Activated effector memory CD4-positive, alpha-beta T cell treated with anti-CD3 and anti-CD28 coated beads, Interleukin-2, amount 50 U/mL, for 16 hours (primary cell): ENCODE measurements at places on chromosomes 12 and 14.

- DNase-seq: no peak
Observed at GRCh38 chr14:31702130-31702529, 140.9 kb downstream of the NUBPL start.

DNA sequence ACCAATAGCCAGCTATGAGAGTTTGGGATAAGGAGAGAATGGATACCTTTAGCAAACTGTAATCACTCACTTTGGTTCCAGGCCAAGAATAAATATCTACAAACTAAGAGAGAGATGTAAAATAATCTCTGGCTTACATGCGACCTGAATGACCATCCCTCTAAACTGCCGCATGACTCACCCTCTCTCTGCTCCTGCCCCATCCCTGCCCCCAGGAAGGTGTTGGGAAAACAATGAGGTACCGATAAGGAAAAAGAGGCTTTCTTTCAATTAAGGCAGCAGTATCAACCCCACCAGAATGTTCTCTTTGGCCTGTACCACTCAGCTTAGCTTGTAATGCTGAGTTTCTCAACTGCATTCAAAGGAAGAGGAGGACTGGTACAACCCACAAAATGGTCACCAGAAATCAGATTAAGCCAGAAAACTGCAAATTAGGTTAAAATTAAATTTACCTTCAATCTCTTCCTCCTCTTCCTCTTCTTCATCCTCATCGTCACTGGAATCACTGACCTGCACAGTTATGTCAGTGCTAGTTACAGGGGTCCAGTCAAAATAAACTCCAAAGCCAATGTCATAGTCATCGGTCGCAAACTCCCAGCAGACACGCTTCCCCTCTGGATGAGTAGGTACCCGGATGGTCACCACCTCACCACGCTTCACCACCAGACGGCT, 22.0 kb downstream of the GSTZ1 start:
- DNase-seq: no peak

DNA sequence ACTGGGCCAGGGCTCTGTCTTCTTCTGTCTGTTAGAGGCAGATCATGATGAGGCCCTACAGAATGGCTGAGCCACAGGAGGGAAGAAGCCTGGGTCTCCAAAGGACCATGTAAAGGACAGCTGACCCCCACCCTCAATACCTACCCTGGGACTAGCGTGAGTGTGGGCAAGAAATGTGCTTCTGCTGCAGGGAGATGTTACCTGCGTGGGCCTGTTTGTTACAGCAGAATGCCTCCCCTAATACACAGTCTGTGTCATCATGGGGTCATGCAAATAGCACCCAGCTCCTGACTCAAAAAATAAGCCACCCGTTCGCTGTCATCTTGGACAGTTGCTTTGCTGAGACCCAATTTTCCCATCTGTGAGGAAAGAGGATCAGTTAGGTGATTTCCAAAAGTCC, 90.6 kb downstream of the CALM1 start:
- DNase-seq: no peak

DNA sequence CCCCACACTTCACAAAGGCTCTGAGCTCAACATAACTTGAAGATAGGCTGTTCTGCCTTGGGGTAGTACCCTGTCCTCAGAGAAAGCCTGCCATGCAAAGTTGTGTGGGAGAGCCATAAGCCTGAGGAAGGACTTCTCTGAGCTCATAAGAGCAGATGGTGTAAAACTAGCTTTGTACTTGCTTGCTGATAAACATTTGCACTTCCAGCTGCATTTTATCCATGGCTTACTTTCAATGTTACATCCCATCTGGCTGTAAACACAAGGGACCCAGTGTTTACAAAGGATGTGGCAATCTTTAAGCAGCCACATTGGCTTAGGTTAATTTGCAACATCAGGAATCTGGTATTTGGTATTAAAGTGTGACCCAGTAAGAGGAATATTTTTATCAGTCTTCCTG, 258.1 kb downstream of the IPO8 start:
- no peak for DNase-seq

DNA sequence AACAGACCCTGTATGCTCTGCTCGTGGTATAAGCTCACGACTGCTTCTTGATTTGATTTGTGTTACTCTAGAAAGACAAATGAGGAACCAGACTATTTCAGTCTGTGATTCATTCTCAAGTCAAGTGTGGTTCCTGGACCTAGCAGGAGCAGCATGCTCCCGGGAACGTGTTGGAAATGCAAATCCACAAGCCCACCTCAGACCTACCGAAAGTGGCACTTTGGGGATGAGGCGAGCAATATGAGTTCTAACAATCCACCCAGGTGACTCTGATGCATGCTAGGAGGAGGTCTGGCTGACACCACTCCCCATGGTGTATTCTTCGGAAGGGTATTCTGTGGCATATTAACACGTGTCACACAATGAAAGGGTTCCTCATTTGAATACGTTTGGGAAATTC, 59.5 kb upstream of the TMX1 start:
- DNase-seq: no peak

GRCh38 chr14:105581551-105582341, 55.4 kb downstream of the TMEM121 start:
- DNase-seq: peak; percentile 47

- DNase-seq: no peak
Observed at GRCh38 chr12:118900993-118901392, 80.3 kb upstream of the SRRM4 start.

- no peak for DNase-seq
Observed at GRCh38 chr12:10661338-10661737, 12.5 kb downstream of the STYK1 start.

DNA sequence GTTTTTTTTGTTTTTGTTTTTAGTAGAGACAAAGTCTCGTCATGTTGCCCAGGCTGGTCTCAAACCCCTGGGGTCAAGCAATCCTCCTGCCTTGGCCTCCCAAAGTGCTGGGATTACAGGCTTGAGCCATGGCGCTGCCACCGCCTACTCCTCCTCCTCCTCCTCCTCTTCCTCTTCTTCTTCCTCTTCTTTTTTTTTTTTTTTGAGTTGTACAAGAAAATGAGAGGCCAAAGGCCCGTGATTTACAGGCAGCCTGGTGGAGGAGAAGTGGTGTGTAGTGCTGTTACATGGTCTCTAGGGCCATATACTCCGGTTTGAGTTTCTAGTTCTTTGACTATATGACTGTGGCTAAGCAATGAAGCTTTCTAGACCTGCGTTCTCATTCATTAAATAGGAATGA, 29.6 kb upstream of the SPPL3 start:
- no peak for DNase-seq

GRCh38 chr12:128969480-128970055, 116.3 kb downstream of the GLT1D1 start:
- no peak for DNase-seq

GRCh38 chr12:49282302-49282701, 12.6 kb upstream of the PRPH start:
- no peak for DNase-seq

DNA sequence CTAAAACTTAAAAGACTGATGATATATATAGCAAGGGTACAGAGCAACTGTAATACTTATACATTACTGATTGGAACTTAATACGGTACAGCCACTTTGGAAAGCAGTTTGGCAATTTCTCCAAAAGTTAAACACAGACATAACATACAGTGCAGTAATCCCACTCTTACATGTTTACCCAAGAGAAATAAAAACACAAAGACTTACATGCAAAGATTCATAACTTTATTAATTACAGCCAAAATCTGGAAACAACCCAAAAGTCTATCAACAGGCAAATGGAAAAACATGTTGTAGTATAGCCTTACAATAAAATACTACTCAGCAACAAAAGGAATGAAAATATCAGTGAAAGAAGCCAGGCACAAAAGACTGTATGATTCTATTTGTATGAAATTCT, 84.6 kb downstream of the GARIN6 start:
- no peak for DNase-seq

GRCh38 chr14:68819260-68819691, 26.4 kb upstream of the ZFP36L1 start:
- peak; percentile 76 for DNase-seq

- no peak for DNase-seq
Observed at GRCh38 chr12:49791700-49792099, 36.5 kb downstream of the NCKAP5L start.

DNA sequence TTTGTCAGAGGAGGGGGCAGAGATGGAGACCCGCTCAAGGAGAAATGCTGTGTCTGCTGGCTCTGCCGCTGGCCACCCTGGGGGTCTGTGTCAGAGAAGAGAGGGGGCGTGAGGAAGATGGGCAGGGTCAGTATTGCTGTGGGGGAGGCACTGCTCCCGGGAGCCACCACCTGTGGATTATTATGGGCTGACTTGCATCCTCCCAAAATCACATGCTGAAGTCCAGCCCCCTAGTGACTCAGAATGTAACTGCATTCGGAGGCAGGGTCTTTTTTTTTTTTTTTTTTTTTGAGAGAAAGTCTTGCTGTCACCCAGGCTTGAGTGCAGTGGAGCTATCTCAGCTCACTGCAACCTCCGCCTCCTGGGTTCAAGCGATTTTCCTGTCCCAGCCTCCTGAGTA, 12.3 kb downstream of the ABCD4 start:
- DNase-seq: no peak

DNA sequence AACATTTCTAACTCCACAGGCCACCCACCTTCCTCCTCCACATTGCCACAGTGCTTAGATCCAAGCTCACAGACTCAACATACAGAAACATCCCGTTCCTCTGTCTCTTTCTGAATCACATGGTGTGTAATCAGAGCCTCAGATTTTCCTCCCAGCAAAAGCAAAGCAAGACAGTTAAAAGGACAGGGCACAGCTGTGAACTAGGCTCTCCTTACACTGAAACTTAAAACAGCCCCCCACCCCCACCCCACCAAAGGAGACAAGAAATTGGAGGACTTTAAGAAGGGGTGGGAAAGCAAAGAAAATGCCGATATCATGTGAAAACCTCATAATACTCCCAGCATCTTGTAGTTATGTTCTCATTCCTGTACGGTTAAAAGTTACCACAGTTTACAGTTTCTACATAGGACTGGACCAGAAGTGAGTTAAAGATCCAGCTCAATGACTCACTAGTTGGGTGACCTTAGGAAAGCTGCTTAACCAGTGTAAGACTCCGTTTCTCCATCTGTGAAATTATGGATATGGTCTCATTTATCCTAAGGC, 4.8 kb downstream of the YBX3 start:
- DNase-seq: no peak

GRCh38 chr14:85468816-85469215, 61.1 kb upstream of the FLRT2 start:
- no peak for DNase-seq

DNA sequence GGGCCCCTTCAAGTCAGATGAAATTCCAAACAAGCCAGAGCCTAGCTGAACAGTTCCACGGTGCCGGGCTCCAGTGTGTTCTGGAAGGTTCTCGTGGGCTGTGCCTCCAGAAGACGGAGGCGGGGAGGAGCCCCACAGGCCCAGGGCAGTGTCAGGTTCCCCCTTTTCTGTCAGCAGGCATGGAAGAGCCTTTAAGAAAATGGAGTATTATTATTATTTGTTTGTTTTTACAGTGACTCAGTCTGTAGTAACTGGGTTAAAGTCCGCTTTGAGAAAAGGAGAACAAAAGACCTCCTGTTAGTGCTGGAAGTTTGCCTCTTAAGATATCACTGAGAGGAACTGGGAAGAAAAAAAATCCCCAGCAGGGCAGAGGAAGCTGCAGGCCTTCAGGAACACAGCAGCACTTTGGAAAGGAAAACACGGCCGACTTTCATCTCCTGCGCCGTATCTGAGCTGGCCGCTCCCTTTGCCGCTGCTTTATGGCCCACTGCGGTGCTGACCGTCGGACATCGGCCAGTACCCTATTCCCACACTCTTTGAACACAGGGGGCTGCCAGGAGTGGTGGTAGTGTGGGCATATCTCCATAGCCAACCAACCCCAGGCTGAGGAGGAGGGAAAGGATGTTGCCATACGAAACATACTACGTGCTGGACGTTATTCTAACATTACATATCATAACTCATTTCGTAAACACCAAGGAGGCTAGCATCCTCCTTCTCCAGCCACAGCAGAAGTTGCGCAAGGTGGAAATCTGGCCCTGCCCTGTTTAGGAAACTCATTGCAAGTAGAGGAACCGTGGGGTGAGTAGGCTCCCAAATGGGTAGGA, 194.0 kb downstream of the ZFP36L1 start:
- DNase-seq: no peak

DNA sequence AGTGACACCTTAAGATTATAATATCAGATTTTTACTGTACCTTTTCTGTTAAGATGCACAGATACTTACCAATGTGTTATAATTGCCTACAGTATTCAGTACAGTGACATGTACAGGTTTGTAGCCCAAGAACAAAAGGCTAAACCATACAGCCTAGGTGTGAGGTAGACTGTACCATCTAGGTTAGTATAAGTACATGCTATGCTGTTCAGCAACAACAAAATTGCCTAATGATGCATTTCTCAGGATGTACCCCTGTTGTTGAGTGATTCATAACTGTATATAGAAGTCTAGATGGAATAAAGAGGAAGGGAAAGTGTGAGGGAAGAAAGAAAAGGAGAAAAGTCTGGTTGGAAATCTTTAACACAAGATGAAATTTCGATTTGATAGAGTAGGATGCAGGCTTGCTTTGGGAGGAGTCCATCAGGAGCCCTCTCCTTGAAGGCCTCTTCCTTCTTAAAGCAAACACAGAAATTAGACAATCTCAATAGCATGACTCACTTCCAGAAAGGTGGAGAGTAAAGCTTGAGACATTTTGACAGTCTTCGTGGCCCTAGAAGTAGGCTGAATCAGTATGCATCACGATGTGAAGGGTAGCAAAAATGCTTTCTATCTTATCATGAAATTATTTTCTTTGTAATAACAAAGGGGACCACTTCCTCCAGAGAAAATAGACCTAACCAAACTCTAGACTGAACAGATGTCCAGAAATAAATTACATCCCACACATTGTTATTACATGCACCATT, 191.5 kb downstream of the SYT1 start:
- no peak for DNase-seq

DNA sequence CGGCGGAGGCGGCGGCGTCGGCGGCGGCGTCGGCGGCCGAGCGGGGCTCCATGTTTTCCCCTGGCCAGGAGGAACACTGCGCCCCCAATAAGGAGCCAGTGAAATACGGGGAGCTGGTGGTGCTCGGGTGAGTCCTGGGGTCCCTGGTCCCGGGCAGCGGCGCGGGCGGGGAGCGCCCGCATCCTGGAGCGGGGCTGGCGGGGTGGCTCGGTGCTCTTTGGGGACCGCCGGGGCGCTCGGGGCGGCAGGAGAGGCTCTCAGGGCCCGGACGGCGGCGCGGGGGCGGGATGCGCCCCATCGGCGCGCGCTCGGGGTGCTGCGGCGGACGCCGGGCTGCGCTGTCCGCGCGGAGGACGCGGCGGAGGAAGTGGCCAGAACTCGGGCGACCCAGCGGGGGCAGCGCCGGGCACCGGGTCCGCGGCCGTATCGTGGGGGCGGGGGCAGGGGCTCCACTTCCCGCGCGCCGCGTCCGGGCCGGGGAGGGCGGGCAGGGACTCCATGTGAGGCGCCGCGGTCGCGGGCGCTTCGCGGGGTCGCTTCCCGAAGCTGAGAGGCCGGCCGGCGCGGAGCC, 485 bp downstream of the PELI2 start:
- DNase-seq: peak; percentile 71

- peak; percentile 90 for DNase-seq
Observed at GRCh38 chr14:50062438-50063085, 53.8 kb downstream of the VCPKMT start.

DNA sequence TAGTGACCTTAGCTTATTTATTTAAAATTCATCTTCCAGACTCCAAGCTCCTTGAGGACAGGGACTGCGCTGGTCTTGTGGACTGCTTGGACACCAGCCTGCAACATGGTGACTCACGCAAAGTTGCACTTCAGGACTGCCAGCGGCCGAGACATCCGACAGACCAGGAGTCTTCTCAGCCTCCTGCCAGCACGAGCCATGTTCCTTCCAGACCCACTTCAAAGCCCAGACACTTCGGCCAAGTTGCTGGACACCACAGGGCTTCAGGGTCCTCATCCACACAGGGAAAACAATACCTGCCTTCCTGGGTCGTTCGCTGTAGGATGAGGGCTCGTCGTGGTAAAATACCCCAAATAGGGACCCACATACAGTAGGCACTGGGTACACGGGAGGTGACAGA, 88.7 kb downstream of the BCL11B start:
- DNase-seq: peak; percentile 58
